ENCODE measurements at places on chromosomes 4 and X.

DNA sequence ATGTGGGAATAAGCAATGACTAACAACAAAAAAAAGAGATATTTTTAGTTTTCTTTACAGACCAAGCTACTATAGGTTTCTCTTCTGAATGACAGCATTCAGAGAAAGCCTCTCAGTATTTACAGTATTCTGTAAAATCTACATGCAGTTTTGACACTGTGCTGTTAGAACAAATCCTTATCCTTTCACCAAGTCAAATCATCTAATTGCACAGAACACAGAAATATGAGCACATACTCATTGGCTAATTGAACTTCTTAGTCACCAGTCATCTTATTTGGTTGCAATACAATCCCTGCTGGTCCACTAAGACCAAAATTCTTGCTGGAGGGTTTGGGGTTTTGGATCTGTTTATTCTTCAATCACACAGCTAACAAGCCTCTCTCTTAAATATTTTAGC is 5.7 kb downstream of the ACOT9 start:
- no peak for DNase-seq

- no peak for DNase-seq
These were observed 58.0 kb downstream of the PPEF2 start for GRCh38 chr4:75844151-75844662.

DNA sequence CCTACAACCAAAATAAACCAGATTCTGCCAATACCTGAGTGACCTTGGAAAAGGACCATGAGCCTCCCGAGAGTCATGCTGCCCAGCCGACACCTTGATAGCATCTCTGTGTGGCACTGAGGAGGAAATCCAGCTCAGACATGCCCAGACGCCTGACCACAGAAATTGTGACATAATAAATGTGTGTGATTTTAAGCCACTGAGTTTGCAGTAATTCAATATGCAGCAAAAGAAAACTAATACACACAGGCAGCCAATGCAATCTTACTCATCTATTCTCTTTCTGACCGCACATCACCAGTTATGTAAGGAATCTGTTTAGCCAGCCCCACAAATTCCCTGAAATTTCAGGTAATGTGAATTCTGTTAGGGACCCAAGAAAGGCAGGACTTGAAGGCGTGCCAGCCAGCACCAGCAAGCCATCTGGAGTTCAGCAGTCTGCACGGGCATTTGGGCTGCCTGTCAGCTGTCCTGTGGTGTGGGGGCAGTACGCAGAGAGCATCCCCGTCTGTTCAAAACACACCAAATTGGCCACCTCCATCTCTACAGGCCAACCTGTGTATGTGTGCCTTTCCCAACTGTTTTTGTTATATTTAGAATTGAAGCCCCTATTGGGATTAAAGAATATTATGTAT is 176.4 kb downstream of the NLGN4X start:
- DNase-seq = no peak

DNA sequence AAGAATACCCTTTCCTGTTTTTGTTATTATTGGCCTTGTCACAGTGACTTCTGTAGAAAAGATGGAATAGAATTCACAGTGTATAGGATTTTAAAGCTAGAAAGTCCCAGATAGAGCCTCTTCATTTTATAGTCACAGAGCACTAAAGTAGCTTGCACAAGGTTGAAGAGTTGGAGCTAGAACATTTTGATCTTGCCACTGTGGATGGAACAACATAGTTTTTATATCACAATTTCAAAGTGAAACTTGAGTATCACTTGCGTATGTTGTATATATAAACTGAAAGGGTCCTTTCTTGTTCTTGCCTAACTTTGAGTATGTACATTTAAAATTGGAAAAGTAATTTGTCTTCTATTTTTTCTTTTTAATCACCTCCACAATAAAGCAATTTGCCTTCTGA is 2.7 kb downstream of the USO1 start:
- DNase-seq = no peak

DNA sequence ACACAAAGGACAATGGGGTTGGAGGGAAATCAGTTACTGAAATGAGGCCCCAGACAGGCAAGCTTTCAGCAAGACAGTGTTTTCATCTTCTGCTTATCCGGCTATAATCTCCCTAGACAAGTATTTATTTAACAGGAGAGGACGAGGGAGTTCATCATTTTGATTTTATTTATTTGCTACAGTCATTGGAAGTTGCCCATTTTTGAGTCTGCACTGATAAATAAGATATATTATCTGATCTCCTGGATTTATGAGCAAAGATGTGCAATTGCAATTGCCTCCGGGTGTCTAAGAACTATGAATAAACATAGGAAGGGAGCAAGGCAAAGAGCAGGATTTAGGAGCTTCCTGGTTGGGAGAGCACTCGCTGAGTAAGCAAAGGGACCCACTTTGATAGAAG is 263.2 kb upstream of the EDA2R start:
- no peak for DNase-seq

GRCh38 chr4:168177546-168178149 is 85.3 kb downstream of the ANXA10 start:
- DNase-seq = no peak

Data from HEK293T (cell line).